Fibroblast of the aortic adventitia (primary cell): ENCODE measurements at places on chromosomes 3 and 15. TPM values are rescaled to one million over a fixed set of nuclear protein-coding genes. Genes with fewer than 3 reads are reported as not detected.

The GPR27 gene
- 0.25 TPM in 1 of 2 replicates, not detected in the other for total RNA-seq

The NAALADL2 gene
- 11.4 and 54.5 TPM in 2 replicates for total RNA-seq

The DISP2 gene
- total RNA-seq, result 0.08 and 0.36 TPM in 2 replicates

The CILP gene
- total RNA-seq, result under 0.01 and 0.16 TPM in 2 replicates

The CCDC39 gene
- 0.27 and 8.1 TPM in 2 replicates for total RNA-seq

The SPSB4 gene
- total RNA-seq, result not detected in 2 replicates

The AP3B2 gene
- total RNA-seq, result 1.8 and 5.8 TPM in 2 replicates

The CPNE9 gene
- total RNA-seq, result not detected in 2 replicates

The PLA2G4D gene
- total RNA-seq, result not detected in 2 replicates

The CLDN16 gene
- 0.09 TPM in 1 of 2 replicates, not detected in the other for total RNA-seq

The UMPS gene
- 28.6 and 83.3 TPM in 2 replicates for total RNA-seq

The REC114 gene
- total RNA-seq, result not detected in 2 replicates

The DAZL gene
- not detected in 2 replicates for total RNA-seq

The SH3GL3 gene
- 0.09 and 2.1 TPM in 2 replicates for total RNA-seq

The FETUB gene
- total RNA-seq, result not detected in 2 replicates

The FOXL2NB gene
- not detected in 2 replicates for total RNA-seq

The TERC gene
- 124 and 230 TPM in 2 replicates for total RNA-seq
